ENCODE measurements at places on chromosomes 3 and 15.
A peak's percentile ranks its signal among the peaks of the same experiment; 100 is the strongest.

- DNase-seq, result no peak
These were observed 328.5 kb upstream of the PPP2R3A start for GRCh38 chr3:135637013-135637412.

GRCh38 chr3:195774917-195775316 lies 36.8 kb downstream of the MUC4 start:
- no peak for DNase-seq

- DNase-seq, result peak; percentile 25
These were observed 405.9 kb downstream of the ROBO1 start for GRCh38 chr3:79361748-79362378.

DNA sequence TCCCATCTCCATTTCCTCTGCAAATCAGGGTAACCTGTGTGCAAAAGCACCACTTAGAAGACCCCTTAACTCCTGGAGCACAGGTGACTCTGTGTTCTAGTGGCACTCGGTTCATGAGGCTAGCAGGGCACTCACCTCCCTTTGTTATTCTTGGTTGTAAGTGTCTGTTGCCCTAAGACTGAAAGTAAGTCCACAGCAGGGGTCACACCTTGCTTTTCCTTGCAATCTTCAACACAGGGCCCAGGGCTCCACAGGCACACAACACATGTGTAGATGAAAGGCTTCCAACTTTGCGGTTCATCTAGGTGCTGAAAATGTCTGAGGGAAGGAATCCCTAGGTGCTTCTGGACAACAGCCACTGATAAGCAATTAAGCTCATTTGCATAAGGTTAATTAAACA lies 2.9 kb downstream of the RNU6-1 start:
- no peak for DNase-seq

GRCh38 chr3:85864896-85865295 lies 906.1 kb downstream of the CADM2 start:
- DNase-seq, result no peak
